ENCODE measurements at places on chromosomes 12 and 14. TPM values are rescaled to one million over a fixed set of nuclear protein-coding genes. Genes with fewer than 3 reads are reported as not detected.

DNA sequence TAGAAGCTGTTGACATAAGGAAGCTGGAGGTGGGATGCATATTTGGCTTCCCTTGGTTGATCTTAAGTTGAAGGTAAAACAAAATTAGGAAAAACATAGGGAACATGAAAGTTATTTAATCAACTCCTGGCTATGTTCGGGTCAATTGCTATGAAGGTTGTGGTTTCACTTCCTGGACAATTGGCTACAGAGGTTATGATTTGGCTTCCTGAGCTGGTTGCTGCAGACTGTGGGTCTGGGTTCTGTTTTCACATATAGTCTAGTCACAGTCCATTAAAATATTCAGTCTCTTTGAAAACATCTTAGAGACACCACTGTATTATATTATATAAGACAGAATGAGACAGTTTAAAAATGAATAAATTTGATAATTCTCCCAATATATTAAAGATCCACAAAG is 895.2 kb upstream of the USP15 start:
- no peak for DNase-seq

DNA sequence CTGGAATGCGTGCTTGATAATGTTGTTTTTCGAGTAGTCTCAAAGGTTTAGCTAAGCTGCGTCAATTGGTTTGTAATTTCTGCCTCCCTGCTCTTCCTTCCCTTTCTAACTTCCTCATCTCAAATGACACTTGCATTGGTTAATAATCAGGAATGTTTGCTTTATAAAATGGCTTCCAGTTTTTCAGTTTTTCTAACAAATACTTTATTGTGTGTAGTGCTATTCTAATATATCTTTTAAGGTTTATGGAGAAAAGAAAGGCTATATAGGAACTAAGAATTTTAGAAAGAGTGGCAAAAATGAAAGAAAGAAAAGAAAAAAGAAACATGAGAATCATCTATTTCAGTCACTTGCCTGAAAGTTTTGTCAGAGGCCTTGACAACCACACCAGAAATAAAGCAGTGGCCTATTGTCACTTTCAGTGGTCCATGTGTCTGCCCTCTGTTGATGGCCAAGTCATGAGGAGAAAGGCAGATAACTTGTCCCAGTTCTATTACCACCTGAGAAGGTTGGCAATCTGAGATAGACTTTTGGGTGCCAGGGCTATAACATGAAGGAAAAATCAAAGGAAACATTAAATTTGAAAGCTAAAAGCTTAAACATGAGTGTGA is 221.9 kb upstream of the KITLG start:
- no peak for DNase-seq

COX8C gene
- 0.79 TPM for total RNA-seq

KRT75 gene
- not detected for total RNA-seq

DNA sequence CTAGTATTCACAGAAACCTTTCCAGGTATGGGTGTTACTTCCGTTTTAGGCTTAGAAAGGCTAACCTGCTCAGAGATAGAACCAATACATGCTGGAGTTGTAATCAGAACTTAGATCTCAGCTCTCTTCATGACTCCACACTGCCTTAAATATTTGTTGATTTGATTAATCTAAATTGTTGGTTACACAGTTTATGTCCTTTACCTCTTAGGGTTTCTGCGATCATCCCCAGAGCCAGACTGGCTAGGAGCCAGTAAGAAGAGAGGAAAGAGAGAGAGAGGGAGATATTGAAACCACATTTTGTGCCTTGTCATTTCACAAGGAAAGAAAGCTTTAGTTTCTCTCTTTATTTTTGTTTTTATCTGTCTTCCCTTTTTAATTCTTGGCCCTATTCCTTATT is 16.8 kb upstream of the MGP start:
- no peak for DNase-seq

STAT6 gene
- 188 TPM for total RNA-seq

WSB2 gene
- 31.0 TPM for total RNA-seq

DNA sequence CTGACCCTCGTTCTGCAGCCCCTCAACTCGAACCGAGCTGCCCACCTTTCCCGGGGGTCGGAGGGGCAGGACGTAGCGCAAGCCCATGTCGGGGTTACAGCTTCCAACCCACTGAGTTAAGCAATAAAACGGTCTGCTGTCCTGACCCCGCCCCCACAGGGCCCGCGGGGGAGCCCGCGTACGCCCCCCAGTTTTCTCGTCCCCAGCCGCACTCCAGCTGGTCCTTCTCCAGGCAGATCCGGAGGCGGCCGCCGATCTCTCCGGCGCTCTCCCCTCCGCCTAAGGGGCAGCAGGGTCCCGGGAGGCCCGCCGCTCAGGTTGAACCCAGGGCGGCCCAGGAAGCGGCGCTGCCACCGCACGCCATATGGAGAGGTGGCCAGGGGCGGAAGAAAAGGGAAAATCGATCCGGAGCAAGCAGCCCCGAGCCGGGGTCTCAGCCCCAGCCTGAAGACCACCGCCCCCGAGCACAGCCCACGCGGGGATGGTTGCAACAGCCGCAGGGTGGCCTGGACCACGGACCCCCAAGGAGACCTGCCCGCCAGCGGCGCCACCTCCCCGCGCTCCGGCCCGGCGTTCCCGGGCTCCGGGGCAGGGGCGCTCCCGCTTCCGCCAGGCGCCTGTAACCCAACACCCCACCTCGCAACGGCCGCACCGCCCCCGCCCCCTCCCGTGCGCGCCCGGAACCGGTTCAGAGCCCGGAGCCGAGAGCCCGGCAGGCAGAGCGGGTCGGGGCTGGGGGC is 760 bp downstream of the ACTN1 start:
- peak; percentile 64 for DNase-seq

NPAS3 gene
- not detected for total RNA-seq

DNA sequence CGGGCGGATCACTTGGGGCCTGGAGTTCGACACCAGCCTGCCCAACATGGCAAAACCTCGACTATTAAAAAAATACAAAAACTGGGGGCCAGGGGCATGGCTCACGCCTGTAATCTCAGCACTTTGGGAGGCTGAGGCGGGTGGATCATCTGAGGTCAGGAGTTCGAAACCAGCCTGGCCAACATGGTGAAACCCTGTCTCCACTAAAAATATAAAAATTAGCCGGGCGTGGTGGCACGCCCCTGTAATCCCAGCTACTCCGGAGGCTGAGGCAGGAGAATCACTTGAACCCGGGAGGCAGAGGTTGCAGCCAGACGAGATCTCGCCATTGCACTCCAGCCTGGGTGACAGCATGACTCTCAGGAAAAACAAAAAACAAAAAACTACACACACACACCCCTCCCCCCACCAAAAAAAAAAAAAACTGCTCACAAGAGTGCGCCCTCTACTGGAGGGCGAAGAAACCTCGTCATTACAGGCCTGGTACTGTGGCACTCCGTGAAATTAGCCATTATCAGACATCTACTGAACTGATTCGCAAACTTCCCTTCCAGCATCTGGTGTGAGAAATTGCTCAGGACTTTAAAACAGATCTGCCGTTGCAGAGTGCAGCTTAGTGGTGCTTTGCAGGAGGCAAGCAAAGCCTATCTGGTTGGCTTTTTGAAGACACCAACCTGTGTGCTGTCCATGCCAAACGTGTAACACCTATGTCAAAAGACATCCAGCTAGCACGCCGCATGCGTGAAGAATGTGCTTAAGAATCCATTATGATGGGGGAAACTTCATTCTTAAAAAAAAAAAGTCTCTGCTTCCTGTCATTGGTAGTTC is 7.7 kb downstream of the PPP1R3E start:
- peak; percentile 61 for DNase-seq

- DNase-seq, result no peak
Observed at GRCh38 chr12:97426492-97427116, 36.0 kb upstream of the RMST start.

CLIP1 gene
- total RNA-seq, result 50.7 TPM

All from activated naive CD4-positive, alpha-beta T cell treated with anti-CD3 and anti-CD28 coated beads for 36 hours (primary cell).